Panc1 (cell line): ENCODE measurements at places on chromosomes 3 and 15.

GRCh38 chr3:73624017-73624820 is 522 bp downstream of the PDZRN3 start:
- H3K4me1 ChIP-seq: no peaks in the 10 kb centered on the region
- no peaks in the 10 kb centered on the region for H3K36me3 ChIP-seq
- no peak for DNase-seq
- no peaks in the 10 kb centered on the region for H3K27me3 ChIP-seq

- no peaks in the 10 kb centered on the region for H3K27me3 ChIP-seq
- H3K27ac ChIP-seq: no peak overlapping the region
- H3K36me3 ChIP-seq: no peaks in the 10 kb centered on the region
- H3K4me3 ChIP-seq: no peak overlapping the region
- H3K4me1 ChIP-seq: no peaks in the 10 kb centered on the region
Measured at GRCh38 chr3:7962301-7962700, 539.3 kb upstream of the LMCD1 start.

- H3K27me3 ChIP-seq: peaks cover 11% of the 10 kb centered on the region; the same call in 1 of the 2 replicates
- H3K27ac ChIP-seq: no peak overlapping the region
- H3K4me3 ChIP-seq: no peak overlapping the region
- no peaks in the 10 kb centered on the region for H3K4me1 ChIP-seq
- DNase-seq: no peak
Measured at GRCh38 chr3:100813828-100814227, 104.5 kb downstream of the TFG start.

DNA sequence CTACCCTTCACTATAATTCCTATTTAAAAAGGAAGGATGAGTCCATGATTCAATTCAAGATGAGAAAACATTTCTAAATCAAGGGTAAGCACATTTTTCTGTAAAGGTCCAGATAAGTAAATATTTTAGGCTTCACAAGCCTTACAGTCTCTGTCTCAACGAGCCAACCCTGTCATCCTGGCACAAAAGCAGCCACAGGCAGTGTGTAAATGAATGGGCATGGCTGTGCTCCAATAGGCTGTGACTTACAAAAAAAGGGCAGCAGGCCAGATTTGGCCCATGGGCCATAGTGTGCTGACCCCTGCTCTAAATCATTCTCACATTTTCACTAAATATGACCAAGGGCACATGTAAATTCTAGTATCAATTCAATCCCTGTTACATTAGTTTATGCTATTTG is 200.4 kb downstream of the WNT5A start:
- H3K36me3 ChIP-seq: no peaks in the 10 kb centered on the region
- H3K27me3 ChIP-seq: no peaks in the 10 kb centered on the region
- no peak overlapping the region for H3K27ac ChIP-seq
- H3K4me3 ChIP-seq: no peak overlapping the region

GRCh38 chr15:42604894-42605744 is 29.7 kb downstream of the STARD9 start:
- H3K27me3 ChIP-seq: no peaks in the 10 kb centered on the region
- no peaks in the 10 kb centered on the region for H3K4me1 ChIP-seq
- no peak overlapping the region for H3K27ac ChIP-seq
- no peaks in the 10 kb centered on the region for H3K36me3 ChIP-seq
- no peak for DNase-seq
- no peak overlapping the region for H3K4me3 ChIP-seq

GRCh38 chr3:171688593-171688992 is 121.7 kb downstream of the PLD1 start:
- no peak overlapping the region for H3K4me3 ChIP-seq
- H3K36me3 ChIP-seq: no peaks in the 10 kb centered on the region
- no peaks in the 10 kb centered on the region for H3K27me3 ChIP-seq

DNA sequence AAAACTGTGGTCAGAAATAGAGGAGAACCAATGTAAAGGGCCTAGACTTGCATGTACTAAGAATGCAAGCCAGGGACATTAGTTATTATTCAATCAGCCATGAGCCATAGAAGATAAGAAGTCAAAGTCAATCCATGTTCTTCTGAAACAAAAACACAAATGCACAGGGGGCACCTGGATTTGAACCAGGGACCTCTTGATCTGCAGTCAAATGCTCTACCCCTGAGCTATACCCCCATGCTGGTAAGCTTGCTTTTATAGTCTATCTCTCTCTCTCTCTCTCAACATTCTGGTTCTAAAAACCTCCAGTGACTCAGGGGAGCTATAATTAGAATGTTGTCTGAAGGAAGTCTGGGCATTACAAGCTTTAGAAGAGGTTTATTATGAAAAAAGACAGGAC is 85.6 kb upstream of the ACP3 start:
- DNase-seq: no peak
- H3K4me3 ChIP-seq: no peak overlapping the region
- H3K4me1 ChIP-seq: no peaks in the 10 kb centered on the region
- peaks cover 4% of the 10 kb centered on the region; the same call in 1 of the 2 replicates for H3K27me3 ChIP-seq
- H3K36me3 ChIP-seq: no peaks in the 10 kb centered on the region
- H3K27ac ChIP-seq: no peak overlapping the region

GRCh38 chr3:22555753-22556435 is 647.2 kb upstream of the UBE2E2 start:
- no peak for DNase-seq
- no peaks in the 10 kb centered on the region for H3K4me1 ChIP-seq

- no peaks in the 10 kb centered on the region for H3K27me3 ChIP-seq
- no peak for DNase-seq
- no peak overlapping the region for H3K27ac ChIP-seq
- no peaks in the 10 kb centered on the region for H3K4me1 ChIP-seq
Measured at GRCh38 chr15:50798684-50799083, 33.2 kb upstream of the SPPL2A start.

GRCh38 chr3:122011396-122011795 is 10.7 kb downstream of the ILDR1 start:
- no peaks in the 10 kb centered on the region for H3K4me1 ChIP-seq
- H3K27ac ChIP-seq: no peak overlapping the region
- no peak overlapping the region for H3K4me3 ChIP-seq
